ENCODE measurements at places on chromosomes 3 and 15. TPM values are rescaled to one million over a fixed set of nuclear protein-coding genes. Genes with fewer than 3 reads are reported as not detected.
A peak's percentile ranks its signal among the peaks of the same experiment; 100 is the strongest.

The EPHA6 gene
- total RNA-seq = not detected

The BSN gene
- total RNA-seq = 0.23 TPM

The SCN5A gene
- total RNA-seq = 0.25 TPM

The EPHA3 gene
- total RNA-seq = not detected

The ZNF620 gene
- 4.1 TPM for total RNA-seq

The USP4 gene
- total RNA-seq = 108 TPM

The PATL2 gene
- 69.4 TPM for total RNA-seq

- DNase-seq = no peak
These were observed 277.5 kb upstream of the PPP2R3A start for GRCh38 chr3:135688003-135688402.

- DNase-seq = no peak
These were observed 706.2 kb downstream of the GRM7 start for GRCh38 chr3:7567160-7567559.

DNA sequence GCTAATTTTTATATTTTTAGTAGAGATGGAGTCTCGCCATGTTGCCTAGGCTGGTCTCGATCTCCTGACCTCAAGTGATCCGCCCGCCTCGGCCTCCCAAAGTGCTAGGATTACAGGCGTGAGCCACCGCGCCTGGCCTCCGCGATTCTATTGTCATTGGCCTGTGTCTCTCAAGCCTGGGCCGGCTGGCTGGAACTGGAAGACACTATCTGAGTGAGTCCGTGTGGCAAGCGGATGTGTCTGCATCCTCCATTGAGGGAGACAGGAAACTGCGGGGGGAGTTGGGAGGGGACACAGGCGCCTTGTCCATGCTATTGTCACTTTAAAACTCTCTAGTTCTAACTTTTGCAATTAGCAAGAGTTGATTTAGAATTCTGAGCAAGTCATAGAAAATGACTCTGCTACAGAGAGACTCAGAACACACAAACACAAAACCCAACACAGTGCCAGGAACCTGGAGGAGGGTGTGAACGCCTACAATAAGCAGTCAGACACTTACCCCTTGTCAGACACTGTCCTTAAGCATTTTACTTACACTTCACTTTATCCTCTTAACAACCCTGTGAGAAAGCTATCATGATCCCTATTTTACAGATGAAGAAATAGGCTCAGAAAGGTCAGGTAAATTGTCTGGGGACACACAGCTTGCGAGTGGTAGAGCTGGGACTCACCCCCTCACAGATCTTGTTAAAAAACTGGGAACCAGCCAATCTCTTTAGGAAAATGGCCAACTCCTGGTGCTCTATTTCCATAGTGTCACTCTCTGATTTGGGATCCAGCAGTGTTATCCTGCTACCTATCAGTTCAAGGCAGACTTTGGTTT is 38.7 kb downstream of the ANP32A start:
- peak; percentile 25 for DNase-seq

DNA sequence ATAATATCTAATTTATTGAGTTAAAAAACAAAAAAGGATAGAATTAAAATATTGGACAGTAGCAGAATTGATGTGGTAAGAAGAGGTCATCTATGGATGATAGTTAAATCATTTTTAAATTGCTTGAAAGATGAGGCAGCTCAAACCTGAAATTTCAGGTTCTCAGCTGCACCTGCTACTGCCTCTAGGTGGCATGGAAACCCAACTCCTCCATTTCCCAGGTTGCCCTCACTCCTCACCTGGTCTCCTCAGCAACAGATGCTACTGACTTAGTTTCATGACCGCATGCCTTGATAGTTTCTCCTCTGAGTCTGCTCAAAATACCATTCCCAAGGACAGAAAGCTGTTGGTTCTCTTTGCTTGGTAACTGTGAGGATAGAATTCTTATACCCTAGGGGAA is 148.1 kb downstream of the ABHD5 start:
- no peak for DNase-seq

DNA sequence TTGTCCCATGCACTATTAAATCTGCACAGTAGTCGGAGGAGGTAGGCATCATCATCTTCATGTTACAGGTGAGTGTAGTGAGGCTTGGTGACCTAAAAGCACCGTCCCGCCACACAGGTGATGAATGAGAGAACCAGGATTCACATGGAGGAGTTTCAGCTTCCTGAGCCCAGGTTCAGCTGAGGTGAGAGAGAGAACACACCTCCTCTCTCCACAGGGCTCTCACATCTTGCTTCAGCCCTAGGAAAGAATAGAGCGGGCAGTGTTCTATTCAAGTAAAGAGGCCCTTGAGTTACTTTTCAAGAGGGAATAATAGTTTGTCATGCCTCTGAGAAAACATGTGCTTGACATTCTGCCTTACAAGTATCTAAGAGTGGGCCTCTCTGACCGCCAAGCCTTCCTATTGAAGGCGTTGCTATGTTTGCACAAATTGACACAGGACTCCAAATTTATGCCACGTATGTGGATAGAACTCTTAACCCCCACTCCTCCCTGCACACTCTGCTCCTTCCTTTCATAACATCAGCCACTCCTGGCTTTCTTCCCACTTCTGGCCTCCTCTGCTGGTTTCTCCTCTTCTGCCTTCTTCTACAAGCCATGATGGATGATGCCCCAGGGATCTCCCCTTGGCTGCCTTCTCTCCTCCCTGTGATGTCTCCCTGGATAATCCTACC is 138.3 kb upstream of the ABHD17C start:
- DNase-seq = no peak

DNA sequence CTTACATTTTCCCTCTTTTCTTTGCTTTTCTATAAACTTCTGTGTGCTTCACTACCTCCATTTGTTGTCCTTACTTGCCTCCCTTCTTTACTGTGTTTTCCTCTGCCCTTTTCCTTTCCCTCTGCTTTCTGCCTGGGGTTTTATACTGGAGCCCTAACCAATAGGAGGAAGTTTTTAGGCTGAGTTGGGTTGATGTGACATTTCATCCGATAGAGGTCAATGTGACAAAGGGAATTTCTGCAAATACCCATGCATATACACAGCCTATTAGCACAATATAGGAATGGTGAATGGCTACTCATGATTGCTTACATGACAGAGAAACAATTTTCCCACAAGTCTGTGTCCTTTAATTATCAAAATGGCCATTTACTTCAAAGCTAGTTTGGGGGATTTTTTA is 153.0 kb upstream of the ARPP21 start:
- no peak for DNase-seq

- DNase-seq = no peak
These were observed 95.8 kb downstream of the RAP2B start for GRCh38 chr3:153257673-153258351.

- no peak for DNase-seq
These were observed 3.5 kb downstream of the RNU5B-1 start for GRCh38 chr15:65307978-65308377.

- DNase-seq = no peak
These were observed 2.7 kb upstream of the STARD5 start for GRCh38 chr15:81326466-81327212.

DNA sequence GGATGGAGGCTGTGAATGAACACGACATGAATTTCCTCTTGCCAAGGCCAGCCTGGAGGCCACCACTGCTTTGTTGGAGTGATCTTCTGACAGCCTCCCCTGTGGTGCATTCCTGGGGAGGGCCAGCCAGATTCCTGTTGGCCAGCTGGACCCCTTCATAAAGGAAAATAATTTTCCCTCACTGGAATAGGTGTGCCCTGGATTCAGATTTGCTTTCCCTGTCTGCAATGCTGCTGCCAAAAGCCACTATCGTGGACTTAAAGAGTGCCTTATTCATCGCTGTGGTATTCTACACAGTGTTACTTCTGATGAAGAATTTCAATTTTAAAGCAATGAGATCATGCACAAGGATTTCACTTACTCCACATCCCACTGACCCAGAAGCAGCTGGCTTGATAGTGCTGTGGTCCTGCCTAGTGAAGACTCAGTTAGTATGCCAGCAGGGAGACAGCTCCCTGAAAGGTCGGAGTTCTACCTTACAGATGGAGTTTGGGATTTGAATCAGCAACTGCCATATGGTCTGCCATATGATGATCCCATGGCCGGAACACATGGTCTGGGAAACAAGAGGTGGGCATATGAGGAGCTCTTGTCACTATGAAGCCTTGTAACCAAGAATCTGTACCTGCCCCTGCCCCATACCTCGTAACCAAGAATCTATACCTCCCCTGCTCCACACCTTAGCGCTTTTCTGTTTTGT is 145.2 kb downstream of the KLF13 start:
- no peak for DNase-seq

GRCh38 chr3:105790534-105790933 is 78.3 kb downstream of the CBLB start:
- no peak for DNase-seq

DNA sequence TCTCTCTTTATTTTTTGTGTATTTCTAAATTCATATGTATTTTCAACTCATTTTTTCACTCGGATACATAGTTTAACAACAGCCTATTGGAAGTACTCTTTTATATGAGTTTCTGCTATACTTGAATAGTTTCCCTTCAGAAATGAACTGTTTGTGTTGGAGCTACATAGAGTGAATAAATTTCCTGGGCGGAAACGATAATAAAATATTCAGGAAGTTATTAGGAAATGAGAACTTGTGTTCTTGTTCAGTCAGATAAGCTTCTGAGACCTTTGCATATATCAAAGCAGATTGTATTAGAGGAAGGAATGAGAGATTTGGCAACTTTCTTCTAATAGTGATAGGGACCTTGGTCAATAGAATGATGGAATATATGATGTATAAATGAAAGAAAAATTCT is 27.3 kb downstream of the NEO1 start:
- no peak for DNase-seq

GRCh38 chr15:77038312-77039216 is 32.3 kb downstream of the TSPAN3 start:
- no peak for DNase-seq

- DNase-seq = no peak
These were observed 81.1 kb downstream of the PDCD6IP start for GRCh38 chr3:33879540-33879939.

DNA sequence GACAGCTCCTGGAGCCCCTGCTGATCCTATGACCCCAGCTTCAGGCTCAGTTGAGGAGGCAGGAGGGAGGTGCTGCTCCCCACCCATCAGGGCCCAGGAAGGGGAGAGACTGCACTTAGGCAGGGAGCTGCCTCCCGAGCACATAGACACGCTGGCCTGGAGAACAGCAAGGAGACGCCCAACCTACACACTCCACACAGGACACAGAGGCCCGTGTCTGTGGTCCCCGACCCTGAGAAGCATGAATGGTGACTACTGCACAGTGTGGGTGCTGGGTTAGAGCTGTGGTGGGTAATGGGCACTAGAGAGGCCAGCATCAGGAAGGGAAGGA is 1.1 kb upstream of the HHATL start:
- no peak for DNase-seq

GRCh38 chr3:15300323-15301078 is 31.9 kb downstream of the SH3BP5 start:
- DNase-seq = no peak

Measured in naive thymus-derived CD8-positive, alpha-beta T cell (primary cell).